ENCODE measurements at places on chromosomes 7 and 10.
A peak's percentile ranks its signal among the peaks of the same experiment; 100 is the strongest.

GRCh38 chr7:28434510-28434909 is 22.2 kb downstream of the CREB5 start:
- DNase-seq: no peak

DNA sequence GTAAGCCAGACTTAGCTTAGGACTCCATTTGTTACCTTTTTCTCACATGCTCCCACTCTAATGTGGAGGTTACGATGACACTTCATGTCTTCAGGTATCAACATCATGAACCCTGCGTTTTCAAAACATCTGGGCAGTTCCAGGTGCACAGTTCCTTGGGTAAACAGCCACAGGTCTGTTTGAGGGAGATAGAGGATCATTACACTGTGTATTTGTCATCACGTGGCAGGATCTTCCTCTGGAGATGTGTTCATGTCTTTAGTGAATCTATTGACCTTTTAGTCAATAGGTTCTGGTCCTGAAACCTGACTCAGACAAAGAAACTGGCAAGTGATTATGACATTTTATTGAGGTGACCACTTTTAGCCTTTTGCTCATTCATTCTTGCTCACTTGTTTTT is 145.5 kb downstream of the ANKRD7 start:
- DNase-seq: no peak

- DNase-seq: peak; percentile 90
Measured at GRCh38 chr7:135678612-135679575, 16.6 kb downstream of the STMP1 start.

DNA sequence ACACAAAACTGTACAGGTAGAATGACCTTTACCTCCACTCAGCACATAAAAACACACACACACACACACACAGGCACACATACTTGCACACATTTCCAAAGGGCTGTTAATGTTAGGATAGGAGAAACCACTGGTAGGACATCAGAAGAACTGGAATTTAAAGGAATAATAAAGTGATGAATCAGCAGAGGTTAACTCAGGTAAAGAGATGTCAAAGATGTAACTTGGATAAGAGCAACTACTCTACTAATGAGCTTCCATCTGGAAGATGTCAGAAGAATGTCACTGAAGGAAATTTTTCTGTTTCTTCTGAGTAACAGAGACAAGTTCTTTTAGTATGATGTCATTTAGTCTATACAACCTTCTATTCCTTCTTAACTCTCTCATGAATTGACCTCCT is 26.4 kb upstream of the GPR37 start:
- no peak for DNase-seq

DNA sequence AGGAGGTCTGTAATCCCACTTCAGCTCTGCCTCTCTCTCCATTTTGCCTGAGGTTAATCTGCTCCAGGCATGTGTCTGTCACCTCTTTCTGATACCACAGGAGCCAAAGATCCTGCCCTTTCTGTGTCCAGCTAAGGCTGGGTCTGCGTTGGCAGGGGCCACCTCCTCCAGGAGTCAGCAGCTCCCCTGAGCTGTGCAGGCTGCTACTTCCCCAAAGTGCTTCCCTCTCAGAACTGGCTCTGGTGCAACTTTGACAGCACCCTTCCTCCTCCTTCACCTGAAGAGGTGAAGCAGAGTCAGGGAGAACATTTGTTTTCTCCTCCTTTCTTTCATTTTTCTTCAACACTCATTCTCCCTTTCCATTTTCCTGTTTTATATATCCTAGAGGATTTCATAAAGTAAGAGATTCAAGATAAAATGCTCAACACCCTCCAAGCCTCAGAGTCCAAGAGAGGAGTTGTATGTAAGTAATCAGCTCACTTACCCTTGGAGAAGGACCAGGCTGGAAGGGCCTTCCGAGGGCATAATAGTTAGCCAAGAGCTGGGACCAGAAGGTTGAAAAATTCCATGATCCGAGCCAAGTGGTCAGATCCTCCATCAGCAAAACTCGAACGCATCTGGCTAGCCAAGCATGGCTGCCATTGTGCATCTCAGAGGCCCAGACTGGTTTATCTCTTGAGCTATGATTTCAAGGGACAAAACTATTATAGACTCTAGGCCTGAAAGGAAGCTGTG is 257.3 kb downstream of the PTEN start:
- DNase-seq: no peak

- DNase-seq: peak; percentile 99
Measured at GRCh38 chr10:74189999-74190421, 39.0 kb downstream of the ADK start.

DNA sequence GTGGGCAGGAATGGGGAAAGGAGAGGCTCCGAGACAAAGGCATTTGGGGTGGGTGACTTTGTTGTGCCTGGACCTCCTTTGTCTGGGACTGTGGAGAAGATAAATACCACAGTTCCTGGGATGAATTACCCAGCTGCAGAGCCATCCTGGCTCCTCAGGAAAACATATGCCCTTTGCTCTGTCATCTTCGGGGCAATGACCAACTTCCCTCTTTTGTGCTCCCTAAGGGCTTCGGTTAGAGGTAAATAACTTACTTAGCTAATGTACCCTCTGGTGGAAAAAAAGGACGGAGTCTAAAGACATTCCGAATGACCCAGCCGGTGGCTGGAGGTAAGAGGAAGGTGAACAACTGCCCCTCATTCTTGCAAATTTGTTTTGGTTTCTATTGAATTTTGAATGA is 345.7 kb downstream of the GATA3 start:
- no peak for DNase-seq

DNA sequence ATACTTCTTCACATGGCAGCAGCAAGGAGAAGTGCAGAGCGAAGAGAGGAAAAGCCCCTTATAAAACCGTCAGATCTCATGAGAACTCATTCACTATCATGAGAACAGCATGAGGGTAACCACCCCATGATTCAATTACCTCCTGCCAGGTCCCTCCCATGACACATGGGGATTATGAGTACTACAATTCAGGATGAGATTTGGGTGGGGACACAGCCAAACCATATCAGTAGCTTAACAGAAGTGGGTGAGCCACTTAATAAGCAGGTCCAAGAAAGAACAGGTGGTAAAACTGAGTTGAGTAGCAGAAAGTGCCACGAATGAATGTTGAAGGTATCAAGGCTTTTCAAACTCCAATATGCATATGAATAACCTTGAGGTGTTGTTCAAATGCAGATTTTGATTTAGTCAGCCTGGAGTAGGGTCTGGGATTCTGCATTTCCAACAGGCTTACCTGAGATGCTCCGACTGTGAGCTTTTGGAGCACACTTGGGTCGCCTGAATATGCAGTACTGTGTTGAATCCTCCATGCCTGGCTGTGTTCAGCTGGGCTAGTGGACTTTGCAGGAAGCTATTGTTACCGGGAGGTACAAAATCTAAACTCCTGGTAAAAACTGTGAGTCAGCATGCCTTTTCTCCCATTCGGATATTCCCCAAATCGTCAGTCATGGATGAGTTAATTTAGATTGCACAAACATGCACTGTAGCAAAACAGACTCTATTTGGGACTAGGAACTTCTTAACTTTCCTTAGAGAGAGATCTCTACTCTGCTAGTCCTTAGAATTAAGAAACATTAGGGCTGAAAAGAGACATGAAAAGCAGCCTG is 69.0 kb upstream of the PRKCQ start:
- peak; percentile 37 for DNase-seq

DNA sequence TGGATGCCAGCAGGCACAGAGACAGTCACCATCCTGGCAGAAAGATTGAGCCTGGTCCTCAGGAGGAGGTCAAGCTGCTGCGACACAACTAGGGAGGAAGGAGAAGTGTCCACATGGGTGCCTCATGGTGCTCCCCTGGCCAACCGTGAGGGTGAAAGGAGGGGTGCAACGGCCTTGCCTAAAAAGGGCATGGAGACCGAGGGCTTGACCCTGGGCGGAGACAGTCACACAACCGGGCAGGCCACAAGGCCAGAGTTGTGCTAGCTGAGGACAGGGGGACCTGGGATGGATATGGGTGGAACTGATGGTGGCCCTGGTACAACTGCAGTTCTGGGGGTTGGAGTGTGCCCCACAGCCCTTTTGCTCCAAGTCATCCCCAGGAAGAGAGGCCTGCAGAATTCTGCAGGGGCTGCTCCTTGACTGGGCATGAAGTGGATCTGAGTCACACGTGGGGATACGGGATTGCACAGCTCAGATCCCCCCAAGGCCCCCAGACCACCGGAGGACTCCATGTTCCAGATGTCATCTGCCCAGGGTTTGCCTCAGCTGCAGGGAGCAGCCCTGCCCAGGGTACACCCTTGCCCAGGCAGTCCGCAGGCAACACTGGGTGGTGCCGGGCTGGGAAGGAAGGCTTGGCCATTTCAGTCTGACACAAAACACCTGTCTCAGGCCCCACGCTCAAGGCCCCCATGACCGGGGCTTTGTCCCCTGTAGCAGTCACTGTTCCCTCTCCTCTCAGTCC is 602.3 kb upstream of the MGMT start:
- DNase-seq: no peak

- DNase-seq: peak; percentile 59
Measured at GRCh38 chr10:103227416-103227815, 18.3 kb upstream of the RPEL1 start.

- DNase-seq: no peak
Measured at GRCh38 chr7:53302496-53303246, 267.2 kb downstream of the POM121L12 start.

- DNase-seq: peak; percentile 93
Measured at GRCh38 chr10:9596368-9596920, 1421.2 kb upstream of the CELF2 start.

- DNase-seq: no peak
Measured at GRCh38 chr7:50292165-50292757, 12.3 kb upstream of the IKZF1 start.

- no peak for DNase-seq
Measured at GRCh38 chr7:104992306-104992705, 21.7 kb upstream of the KMT2E start.

DNA sequence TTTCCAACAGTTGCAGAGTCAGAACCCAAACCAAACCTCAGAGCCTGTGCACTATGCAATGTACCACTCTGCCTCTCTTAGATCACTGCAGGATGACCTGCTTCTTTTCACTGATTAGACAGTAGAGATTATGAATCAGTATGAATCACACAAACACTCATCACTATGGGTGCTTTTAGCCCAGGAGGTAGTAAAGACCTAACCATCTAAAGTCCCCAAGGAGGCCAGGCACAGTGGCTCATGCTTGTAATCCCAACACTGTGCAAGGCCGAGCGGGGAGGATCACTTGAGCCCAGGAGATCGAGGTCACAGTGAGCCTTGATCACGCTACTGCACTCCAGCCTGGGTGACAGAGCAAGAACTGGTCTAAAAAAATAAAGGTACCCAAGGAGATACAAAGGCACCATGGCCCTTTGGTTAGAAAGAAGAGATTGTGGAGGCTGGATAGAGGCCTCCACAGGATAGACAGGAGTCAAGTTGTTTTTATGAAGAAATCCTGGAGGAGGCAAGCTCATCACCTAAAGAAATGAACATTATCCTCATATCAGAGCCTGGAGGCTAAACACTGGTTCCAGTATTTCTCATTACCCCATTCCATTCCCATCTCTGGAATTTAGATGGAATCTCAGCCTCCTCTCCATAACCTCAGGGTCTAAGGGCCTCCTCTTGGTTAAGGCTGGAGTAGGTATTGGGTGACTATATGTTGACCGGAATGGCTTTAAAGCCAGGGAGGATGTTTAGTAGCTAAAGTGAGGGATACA is 12.9 kb downstream of the SEC31B start:
- peak; percentile 85 for DNase-seq

GRCh38 chr10:80292607-80293239 is 3.3 kb upstream of the MAT1A start:
- no peak for DNase-seq

- DNase-seq: no peak
Measured at GRCh38 chr7:138546064-138546619, 86.1 kb downstream of the TRIM24 start.

DNA sequence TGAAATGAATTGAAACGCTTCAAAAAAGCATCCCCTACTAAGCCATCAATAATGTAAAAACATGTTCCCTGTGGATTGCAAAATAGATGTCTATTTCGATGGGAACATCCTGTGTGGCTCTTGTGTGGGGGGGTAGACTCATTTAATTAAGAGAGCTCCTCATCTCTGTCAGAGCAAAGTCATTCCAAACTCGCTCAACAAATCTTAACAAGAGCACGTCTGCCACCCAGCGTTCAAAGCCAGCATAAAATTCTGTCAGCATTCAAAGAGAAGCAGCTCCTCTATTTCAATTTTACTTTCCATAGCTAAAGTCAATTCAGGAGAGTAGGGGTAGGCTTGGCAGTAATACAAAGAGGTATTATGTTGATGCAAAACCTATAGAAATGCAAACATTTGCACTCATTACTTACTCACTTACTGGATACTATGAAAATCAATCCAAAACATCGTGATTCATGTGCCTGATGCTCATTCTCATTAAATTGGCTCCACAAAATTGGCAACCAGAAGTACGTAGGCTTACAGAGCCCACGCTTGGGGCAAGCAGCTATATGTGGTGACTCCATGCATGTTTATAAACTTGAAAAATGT is 114.9 kb downstream of the IPMK start:
- DNase-seq: peak; percentile 54

DNA sequence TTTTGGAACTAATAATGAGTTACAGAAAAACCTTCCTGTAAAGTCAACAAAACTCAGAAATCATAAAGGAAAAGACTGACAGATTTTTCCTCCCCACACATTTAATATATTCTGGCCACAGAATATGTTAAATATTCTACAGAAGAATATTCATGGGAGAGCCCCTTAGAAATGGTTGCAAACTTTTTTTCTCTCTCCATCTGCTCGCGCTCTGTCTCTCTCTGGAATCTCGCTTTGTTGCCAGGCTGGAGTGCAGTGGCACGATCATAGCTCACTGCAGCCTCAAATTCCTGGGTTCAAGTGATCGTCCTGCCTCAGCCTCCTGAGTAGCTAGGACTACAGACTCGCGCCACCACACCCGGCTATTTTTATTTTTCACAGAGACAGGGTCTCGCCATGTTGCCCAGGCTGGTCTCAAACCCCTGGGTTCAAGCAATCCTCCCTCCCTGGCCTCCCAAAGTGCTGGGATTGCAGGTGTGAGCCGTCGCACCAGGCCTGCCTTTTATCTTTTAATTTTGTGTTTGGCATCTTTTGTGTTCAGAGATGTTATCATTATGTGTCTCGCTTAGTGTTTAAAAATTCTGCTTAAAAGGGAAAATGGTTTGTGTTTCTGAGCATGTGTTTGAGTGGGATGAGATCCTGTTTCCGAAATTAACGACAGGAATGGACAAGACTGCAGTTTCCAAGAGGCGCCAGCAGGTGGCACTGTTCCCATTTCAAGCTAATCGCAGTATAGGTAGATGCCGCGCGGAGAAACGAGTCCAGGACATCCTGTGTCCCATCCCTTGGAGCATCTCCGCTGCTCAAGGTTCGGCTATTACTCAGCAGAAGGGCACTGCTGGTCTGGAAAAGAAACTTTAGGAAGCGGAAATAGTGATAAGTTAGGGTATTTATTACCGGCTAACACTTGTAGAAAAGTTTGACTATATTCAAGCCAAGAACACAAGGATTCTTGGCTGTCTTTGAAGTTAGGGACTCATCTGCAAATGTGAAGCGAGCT is 23.1 kb upstream of the ST7 start:
- peak; percentile 77 for DNase-seq

DNA sequence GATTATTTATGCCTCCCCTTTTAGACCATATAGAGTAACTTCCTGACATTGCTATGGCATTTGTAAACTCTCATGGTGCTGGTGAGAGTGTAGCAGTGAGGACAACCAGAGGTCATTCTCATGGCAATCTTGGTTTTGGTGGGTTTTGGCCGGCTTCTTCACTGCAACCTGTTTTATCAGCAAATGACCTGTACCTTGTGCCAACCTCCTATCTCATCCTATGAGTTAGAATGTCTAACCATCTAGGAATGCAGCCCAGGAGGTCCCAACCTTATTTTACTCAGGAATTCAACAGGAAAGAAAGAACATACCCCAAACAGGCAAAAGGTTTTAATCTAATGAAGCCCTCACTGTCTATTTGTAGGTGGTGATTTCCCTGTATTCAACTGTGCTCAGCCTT is 205.4 kb upstream of the YAE1 start:
- DNase-seq: no peak
